Stimulated activated CD4-positive, alpha-beta T cell treated with anti-CD3 and anti-CD28 coated beads, TNF-alpha, amount 100 ng/mL, for 1 hour (primary cell): ENCODE measurements at places on chromosomes 1 and 21.

DNA sequence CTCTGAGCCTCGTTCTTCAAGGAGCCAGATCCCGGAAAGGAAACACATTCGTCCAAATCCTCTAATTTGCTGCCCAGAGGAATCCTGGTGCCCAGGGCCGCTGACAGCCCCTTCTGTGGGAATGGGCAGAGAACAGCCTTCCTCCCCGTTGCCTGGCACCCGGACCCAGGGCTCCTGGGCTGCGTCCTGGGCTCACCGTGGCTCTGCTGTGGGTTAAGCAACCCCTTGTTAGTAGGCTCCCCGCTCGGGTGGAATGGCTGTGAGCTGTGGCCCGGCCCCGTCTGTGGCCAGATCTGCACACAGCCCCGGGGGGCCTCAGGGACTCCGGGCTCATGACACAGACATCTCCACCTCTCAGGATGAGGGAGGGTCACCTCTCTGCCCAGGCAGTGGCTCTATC, 122.9 kb upstream of the ARHGEF16 start:
- DNase-seq = no peak

- no peak for DNase-seq
These were observed 1084.2 kb upstream of the NCAM2 start for GRCh38 chr21:19914028-19914427.

DNA sequence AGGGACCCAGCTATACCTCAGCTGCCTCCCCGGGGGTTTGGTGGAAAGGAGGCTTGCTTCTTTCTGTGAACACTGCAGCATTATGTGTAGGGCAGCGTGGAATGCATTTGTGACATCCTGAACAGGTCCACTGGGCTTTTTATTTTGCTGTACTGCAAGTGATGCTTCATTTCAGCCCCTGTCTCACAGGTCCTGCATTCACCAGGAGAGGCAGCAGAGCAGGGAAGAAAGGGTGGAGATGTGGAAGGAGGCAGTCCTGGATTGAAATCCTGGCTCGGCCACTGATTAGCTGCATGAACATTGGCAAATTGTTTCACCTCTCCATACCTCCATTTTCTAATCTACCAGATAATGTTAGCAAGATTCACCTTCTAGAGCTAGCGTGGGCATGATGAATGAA, 77.9 kb upstream of the ZBTB18 start:
- no peak for DNase-seq

DNA sequence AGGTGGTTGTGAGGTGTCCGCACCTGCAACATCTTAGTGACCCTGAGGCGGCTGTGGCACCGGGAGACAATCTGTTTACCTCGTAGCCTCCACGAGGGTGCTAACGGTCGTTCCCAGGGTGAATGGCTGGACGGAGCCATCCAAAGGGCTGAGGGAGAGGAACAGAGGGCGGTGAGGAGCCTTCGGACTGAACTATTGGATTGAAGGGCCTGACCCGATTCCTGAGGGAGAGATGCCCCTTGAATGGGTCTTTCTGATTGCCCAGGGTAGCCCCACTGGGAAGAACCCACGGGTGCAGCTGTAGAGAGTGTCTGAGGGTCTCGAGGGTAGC, 2.3 kb downstream of the NR5A2 start:
- no peak for DNase-seq

- no peak for DNase-seq
These were observed 72.8 kb upstream of the NR5A2 start for GRCh38 chr1:199954699-199955098.

- DNase-seq = no peak
These were observed 264.5 kb downstream of the OLFM3 start for GRCh38 chr1:101732261-101732660.

DNA sequence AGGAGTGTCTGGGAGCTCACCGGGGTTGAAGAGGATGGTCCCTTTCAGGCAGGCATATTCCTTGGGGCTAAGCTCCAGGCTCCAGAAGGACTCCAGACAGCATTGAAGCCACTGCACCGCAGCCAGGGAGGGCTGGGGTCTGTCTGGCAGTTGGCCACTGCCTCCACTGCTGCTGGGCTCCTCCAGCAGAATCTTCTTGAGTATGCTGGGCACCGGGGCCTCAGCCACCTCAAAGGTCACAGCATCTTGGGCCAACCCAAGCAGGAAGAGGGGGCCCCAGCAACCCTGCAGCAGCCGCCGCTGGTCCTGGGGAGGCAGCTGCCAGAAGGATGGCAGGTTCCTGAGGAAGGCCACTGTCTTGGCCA, 404 bp downstream of the NR0B2 start:
- no peak for DNase-seq

GRCh38 chr1:60133848-60134247, 60.3 kb upstream of the C1orf87 start:
- DNase-seq = no peak

DNA sequence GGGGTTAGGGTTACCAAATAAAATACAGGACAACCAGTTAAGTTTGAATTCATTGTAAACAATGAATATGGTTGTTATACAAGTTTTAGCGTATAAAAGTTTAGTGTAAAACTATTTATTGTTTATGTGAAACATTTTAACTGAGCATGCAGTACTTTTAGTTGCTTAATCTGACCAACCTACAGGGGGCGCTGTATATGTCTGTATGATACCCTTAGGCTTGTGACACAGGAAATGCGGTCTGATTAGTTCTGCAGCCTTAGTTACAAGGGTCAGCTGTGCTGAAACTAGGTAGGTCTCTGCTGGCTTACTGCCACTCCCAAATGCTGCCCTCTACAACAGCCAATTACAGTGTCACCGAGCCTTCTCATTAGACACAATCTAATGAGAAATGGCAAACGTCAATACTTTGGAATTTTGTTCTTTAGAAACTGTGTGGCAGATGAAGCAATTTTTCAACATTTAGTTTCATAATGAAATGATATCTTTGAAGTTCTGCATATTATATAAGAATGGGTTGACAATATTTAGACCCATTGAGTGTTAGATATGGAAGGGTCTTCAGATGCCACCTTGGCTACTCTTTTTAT, 56.2 kb downstream of the NTNG1 start:
- DNase-seq = no peak

- no peak for DNase-seq
These were observed at the start of gene SLC35F3 for GRCh38 chr1:233904633-233905415. SLC35F3 (plus strand) TSS chr1:233904676.

DNA sequence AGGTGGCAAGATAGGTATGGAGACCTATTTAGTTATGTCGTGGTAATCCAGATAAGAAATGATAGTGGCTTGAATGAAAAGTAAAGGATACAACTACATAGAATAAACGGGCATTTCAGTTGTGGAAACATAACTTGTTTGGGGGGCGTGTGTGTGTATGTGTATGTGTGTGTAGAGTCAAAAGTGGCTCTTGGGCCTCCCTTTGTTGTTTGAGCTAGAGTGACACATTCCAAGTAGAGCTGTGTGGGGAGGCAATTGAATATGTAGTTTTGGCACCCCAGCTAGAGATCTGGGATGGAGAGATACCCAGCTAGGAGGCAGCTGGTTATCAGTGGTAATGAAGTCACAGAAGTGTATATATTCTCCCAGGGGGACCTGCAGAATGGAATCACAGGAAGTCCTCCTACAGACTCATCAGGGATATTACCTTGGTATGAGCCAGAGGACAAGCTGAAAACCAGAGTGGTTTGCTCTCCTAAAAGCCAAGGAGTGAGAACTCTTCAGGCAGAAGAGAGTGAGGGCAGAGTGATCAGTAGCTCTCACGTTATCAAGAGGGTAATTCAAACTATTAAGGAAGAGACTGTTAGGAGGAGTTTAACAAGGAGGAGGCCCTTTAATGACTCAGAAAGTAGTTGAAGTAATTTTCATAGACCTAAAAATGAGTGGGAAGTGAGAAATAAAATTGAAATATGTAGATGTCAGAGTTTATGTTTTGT, 5.1 kb downstream of the CR1L start:
- no peak for DNase-seq

- no peak for DNase-seq
These were observed 14.1 kb upstream of the DEGS1 start for GRCh38 chr1:224168859-224169380.

DNA sequence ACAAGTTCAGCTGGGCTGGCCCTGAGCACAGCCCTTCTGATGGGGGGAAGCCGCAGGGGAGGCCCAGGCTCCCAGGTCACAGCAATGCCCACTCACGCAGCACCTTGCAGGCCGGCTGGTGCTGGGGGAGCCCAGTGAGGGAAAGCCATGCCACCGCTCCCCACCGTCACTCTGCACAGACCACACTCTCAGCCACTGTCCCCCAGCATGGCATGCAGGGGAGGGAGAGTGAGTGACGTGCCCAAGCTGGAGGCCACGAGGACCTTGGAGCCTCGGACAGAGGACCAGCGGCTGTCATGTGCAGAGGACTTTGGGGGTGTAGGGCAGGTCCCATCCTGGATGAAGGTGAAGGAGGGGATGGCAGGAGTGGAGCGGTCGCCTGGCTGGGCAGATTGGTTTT, 25.1 kb downstream of the SLC45A1 start:
- DNase-seq = no peak

DNA sequence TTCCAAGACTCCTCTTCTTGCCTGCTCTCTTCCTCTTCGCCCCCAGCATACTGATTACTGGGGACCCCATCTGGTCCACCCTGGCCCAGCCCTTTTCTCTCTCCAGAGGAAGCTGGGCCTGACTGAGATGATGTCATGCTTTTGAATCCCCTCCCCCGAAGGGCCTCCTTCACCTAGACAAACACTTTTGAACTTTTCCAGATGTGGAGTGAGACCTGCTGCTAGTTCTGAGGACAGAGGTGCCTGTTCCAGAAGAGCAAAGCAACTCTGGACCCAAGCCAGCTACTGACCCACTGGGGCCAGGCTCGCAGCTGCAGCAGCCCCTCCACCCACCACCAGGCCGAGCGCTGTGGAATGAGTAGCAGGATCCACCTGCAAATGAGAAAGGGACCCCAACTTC, 8.4 kb downstream of the CD34 start:
- DNase-seq = no peak

DNA sequence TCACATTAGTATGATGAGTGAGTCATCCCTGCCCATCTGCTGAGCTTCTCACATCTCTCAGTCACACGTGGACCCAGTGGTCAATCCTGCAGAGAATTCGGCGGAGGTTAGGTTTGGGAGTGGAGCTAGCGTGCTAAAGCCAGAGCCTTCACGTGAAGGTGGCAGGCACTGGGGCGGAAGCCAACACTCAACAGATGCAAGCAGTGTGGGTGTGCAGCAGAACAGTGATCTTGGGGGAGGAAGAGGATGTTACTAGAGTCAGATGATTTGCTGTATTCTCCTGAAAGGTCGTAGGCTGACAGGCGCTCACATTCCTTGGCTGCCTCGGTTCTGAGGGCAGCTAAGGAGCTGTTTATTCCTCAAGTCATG, 6.7 kb downstream of the C1orf115 start:
- DNase-seq = no peak

GRCh38 chr1:202860744-202861419, 28.1 kb downstream of the RABIF start:
- no peak for DNase-seq

GRCh38 chr1:70311369-70311768, 43.2 kb downstream of the ANKRD13C start:
- no peak for DNase-seq

DNA sequence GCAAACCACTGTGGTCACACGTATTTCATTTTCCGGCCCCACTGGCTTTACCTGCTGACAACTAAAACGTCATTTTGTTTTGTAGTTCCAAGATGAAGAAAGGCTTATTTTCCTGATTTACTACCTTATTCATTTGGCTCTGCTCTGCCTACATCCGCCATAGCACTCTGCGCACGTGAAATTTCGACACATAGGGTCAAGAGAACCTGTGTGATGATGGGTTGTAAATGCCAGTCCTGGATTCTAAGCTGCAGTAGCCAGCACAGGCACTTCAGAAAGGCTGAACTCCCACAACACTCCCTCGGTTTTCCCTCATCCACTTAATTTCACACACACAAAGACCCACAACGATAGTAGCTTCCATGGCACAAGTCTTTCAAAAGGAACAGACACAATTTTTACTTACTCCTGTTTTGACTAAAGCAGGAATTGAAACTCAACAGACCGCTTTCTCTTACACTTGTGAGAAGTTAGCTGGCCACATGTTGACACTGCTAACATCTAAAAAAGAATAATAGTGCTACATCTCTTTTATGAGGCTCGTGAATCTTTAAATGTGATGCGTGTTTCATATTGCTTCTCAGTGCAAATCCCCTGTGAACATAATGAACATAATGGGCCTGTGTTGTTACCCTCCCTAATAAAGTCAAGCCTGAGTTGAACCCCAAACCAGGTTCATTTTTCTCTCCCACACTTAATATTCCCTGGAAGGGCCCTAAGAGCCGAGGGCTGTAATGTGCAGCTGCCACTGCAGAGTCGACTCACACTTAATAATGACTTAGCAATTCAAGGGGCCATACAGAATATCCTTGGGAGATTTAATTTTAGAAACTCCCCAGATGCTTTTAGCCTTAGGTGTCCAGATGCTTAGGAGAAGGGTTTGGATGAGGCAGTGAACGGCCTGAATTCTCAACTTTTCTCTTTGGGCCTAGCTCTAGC, 1.5 kb upstream of the RUNX1 start:
- no peak for DNase-seq

- no peak for DNase-seq
These were observed 79.8 kb upstream of the IFFO2 start for GRCh38 chr1:19036041-19036812.

DNA sequence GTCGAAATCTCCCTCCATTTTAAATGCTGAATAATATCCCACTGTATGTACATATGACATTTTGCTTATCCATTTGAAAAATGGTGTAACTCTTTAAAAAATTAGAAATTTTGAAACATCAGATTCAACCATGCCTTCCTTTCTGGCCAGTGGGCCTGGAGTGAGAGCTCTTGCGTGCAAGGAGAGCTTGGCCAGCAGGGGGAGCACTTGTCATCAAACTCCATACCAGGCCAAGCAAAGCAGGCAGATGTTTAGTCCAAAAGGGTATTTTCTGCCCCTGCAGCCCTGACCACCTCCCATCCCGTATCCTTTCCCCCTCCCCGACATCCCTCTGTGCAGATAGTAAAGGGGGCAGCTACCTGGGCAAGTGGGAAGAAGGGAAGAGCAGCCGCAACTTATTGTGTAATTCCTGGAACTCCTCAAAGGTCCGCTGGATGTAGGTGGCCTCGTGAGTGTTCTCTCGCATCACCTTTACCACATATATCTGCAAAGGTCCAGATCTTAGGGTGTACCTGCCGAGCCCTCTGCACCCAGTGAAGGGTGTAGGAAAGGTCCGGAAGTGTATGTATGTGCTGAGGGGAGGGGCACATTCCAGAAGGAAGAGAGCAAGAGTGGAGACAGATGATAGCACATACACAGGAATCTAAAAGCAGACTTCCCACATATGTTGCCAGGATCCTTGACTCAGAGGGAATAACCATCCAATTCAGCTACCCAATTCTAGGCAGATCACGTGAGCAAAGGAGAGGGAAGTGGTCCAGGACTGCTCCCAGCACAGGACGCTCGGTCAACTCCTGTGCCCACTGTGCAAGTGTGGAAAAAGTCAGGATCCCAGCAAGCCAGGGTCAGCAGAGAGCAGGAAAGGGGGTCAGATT, 19.9 kb upstream of the PPP1R15B start:
- DNase-seq = peak; percentile 73

GRCh38 chr21:19853061-19853460, 1145.1 kb upstream of the NCAM2 start:
- DNase-seq = no peak

GRCh38 chr1:215397106-215397505, 170.0 kb upstream of the KCTD3 start:
- no peak for DNase-seq
